Esophagus squamous epithelium (tissue), 5 donors: ENCODE measurements at places on chromosomes 12 and 14.

DNA sequence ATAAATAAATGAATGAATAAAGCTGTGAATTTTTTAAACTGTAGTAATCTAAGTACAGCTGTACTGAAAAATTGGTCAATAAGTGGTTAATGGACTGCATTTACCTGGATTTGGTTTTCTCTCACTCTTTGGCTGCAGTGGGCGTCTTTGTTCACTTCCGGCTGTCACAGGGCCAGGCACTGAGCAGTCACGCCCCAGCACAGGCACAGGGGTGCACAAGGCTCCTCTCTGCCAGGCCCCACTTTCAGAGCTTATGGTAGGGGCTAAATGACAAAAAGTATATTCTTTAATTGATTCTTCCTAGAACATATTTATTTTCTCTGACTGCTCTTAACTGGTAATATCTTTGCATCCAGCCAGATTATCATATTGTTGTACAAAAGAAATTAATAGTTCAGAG, 70.6 kb upstream of the DYNC1H1 start:
- DNase-seq, result no peak

DNA sequence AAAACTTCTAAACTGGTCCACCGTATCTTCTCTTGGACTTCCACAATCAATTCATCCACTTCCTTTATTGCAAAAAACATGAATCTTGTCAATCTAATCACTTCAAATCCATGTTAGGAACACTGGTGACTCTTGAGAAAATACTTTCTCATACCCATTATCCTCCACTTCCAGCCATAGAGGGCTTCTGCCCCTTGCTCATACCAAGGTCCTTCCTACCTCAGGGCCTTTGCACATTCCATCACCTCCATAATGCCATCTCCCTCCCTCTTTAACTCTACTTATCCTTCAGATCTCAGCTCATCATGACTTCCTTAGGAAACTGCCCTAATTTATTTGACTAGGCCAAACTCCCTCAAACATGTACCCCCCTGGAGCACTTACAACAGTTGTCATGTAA, 16.6 kb downstream of the STXBP6 start:
- no peak for DNase-seq

GRCh38 chr12:51669271-51669670, 78.2 kb downstream of the SCN8A start:
- DNase-seq, result no peak

DNA sequence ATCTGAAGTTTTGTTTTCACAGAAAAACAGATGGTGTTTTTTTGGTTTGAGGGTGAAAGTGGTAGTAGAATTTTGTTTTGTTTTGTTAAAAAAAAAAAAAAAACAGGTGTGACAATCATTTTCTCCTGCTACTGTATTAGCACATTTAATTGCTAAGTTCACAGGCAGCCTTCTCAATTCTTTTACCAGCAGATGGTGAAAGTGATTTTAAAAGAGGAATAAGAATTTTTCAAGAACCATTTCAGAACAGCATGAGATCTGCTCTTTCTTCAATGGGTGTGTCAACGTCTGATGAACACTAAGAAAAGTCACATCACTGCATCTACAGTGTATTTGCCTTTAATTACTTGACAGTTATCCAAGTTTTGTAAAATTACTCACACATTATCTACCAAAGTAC, 303.7 kb upstream of the USP15 start:
- no peak for DNase-seq

DNA sequence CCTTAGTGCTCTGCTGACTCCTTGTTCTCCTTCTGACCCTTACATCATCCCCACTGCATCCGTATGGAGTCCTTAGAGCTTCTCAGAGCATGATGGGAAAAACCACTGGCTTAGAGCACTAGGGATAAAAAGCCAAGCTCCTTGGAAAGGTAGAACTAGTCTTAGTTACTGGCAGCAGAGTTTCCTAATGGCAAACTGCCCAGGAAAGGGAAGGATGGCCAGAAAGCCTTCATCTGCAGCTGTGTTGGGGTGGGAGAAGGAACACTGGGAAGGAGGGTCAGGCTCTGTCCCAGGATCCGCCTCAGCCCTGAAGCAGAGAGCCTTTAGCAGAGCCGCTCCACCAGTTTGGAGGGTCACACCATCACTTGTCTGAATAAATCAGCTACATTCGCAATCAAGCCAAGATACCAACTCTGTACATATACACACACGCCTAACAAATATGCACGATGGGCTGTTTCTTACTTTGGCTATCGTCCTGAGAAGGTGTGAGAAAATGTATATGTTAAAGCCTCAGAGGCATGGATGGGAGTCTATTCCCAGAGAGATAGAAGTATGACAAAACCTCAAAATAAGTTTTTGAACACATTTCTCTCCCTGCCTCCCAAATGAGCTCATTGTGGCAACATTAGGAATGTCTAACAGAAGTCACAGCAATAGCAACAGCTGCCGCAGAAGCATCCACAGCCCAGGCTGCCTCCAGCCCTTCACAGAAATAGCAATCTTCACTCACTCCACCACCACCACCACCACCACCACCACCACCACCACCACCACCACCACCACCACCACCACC, 18.6 kb upstream of the GALNT8 start:
- no peak for DNase-seq

GRCh38 chr12:93710574-93710926, 33.4 kb downstream of the CRADD start:
- no peak for DNase-seq

DNA sequence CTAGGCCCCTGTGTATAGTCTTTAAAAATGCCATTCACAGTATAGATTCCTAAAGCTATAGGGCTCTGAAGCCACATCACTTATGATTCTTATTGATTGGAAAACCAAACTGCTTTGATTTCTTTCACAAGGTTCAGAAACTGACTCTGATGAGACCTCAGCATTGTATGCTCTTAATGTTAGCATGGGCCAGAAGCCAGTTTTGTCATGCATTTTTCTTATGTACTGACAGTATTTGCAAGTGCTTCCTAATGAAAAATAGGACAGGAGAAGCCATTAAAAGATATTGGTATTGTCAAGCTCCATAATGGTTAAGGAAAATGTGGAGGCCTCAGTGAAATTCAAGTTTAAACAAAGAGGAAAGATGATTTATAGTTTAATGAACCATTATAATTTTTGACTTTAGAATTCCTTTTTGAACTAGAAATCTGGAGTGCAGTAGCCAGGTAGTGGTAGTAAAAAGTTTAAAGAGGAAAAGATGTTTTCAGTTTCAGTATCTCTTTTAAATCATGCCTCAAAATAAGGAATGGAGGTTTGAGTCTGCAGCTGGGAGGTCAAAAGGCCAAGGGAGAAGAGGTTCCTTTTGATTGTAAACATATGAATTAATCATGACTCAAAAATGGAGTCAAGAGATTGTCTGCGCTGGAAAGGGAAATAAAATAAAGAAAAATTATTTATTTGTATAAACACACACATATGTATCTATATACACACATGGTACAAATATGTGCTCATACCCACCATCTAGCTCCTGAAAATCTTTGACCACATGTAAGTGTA, 388.1 kb upstream of the PRICKLE1 start:
- no peak for DNase-seq

- DNase-seq, result no peak
These were observed 9.6 kb downstream of the FAIM2 start for GRCh38 chr12:49893753-49894750.

- no peak for DNase-seq
These were observed 37.3 kb downstream of the PTGER2 start for GRCh38 chr14:52351233-52352060.

GRCh38 chr12:20602641-20603391, 92.3 kb upstream of the SLCO1C1 start:
- no peak for DNase-seq
